ENCODE measurements at places on chromosomes 5 and 9. TPM values are rescaled to one million over a fixed set of nuclear protein-coding genes. Genes with fewer than 3 reads are reported as not detected.

The CTXN3 gene
- not detected for total RNA-seq

The PRDM9 gene
- total RNA-seq = not detected

The SLC36A2 gene
- not detected for total RNA-seq

The CCDC152 gene
- 0.45 TPM for total RNA-seq

The PTGDS gene
- total RNA-seq = not detected

The TRIM7 gene
- 4.1 TPM for total RNA-seq

The ENTREP1 gene
- total RNA-seq = 2.7 TPM

Measured in SK-MEL-5 (cell line).